ENCODE measurements at places on chromosomes 2 and 18. TPM values are rescaled to one million over a fixed set of nuclear protein-coding genes. Genes with fewer than 3 reads are reported as not detected.

SPEG gene
- 49.4 TPM for total RNA-seq

CFC1 gene
- total RNA-seq = 25.5 TPM

LINC00305 gene
- total RNA-seq = not detected

DNA sequence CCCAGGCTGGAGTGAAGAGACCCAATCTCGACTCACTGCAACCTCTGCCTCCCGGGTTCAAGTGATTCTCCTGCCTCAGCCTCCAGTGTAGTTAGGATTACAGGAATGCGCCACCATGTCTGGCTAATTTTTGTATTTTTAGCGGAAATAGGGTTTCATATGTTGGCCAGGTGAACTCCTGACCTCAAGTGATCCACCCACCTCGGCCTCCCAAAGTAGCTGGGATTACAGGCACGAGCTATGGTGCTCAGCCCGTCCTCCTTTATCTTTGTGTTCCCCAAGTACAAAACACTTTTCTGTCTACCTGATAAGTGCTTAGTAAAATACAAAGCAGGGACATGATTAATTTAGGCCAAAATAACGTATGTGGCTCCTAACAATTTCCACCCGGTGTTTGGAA lies 91.2 kb upstream of the STK17B start:
- H3K4me3 ChIP-seq = no peak overlapping the region
- H3K4me1 ChIP-seq = peaks cover 21% of the 10 kb centered on the region
- no peak overlapping the region for H3K27ac ChIP-seq

DNA sequence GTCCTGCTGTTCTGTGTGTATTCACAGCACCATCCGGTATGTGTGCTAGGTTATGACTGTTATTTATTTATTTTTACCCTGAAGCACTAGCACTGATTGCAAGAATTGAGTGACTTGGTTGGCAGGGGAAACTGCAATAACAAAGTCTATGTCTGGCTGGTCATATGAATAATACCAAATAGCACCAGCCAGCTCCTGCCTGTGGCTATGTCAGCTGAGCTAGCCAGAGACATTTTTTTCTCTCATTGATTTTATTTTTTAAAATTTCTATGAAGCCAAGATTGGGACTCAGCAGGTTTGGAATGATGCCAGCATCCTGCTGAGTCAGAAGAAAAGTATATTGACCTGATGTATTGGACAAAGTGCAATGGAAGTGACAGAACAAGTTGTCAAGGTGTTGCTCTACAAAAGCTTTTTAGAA lies 188.5 kb upstream of the CDH2 start:
- no peaks in the 10 kb centered on the region for H3K36me3 ChIP-seq
- no peaks in the 10 kb centered on the region for H3K27me3 ChIP-seq
- H3K27ac ChIP-seq = no peak overlapping the region
- H3K4me1 ChIP-seq = no peaks in the 10 kb centered on the region
- no peak for DNase-seq
- no peak overlapping the region for H3K4me3 ChIP-seq

TMEM247 gene
- not detected for total RNA-seq

- peaks cover 24% of the 10 kb centered on the region for H3K4me1 ChIP-seq
- H3K36me3 ChIP-seq = no peaks in the 10 kb centered on the region
- H3K4me3 ChIP-seq = no peak overlapping the region
- DNase-seq = no peak
- H3K27ac ChIP-seq = no peak overlapping the region
Measured at GRCh38 chr2:50018292-50018691, 864.0 kb upstream of the FSHR start.

DPP4 gene
- 55.9 TPM for total RNA-seq

C2orf92 gene
- 9.0 TPM for total RNA-seq

- H3K4me3 ChIP-seq = no peak overlapping the region
- DNase-seq = no peak
- no peak overlapping the region for H3K27ac ChIP-seq
- H3K27me3 ChIP-seq = no peaks in the 10 kb centered on the region
Measured at GRCh38 chr2:192151853-192152252, 42.9 kb downstream of the TMEFF2 start.

TCF7L1 gene
- 27.4 TPM for total RNA-seq

- no peak overlapping the region for H3K27ac ChIP-seq
- H3K4me1 ChIP-seq = no peaks in the 10 kb centered on the region
- DNase-seq = no peak
- H3K36me3 ChIP-seq = no peaks in the 10 kb centered on the region
- no peaks in the 10 kb centered on the region for H3K27me3 ChIP-seq
- H3K4me3 ChIP-seq = no peak overlapping the region
Measured at GRCh38 chr2:14303366-14304115, 329.0 kb upstream of the LRATD1 start.

FAM237A gene
- total RNA-seq = not detected

DNA sequence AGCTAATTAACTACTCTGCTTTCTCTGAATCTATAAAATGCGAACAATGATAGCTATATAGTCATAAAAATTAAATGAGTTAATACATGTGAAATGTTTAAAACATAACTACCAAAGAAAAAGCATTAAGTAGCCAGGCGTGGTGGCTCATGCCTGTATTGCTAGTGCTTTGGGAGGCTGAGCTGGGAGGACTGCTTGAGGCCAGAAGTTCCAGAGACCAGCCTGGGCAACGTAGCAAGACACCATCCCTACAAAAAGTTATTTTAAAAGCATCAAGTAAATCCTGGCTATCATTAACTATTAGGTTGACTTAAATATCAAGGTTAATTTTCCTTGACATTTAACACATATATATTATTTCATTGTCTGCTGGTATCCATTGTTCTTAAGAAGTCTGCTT lies 152.4 kb downstream of the NBAS start:
- no peak for DNase-seq
- H3K4me3 ChIP-seq = no peak overlapping the region
- H3K27ac ChIP-seq = no peak overlapping the region
- no peaks in the 10 kb centered on the region for H3K4me1 ChIP-seq

AKAIN1 gene
- total RNA-seq = 1.1 TPM

DNA sequence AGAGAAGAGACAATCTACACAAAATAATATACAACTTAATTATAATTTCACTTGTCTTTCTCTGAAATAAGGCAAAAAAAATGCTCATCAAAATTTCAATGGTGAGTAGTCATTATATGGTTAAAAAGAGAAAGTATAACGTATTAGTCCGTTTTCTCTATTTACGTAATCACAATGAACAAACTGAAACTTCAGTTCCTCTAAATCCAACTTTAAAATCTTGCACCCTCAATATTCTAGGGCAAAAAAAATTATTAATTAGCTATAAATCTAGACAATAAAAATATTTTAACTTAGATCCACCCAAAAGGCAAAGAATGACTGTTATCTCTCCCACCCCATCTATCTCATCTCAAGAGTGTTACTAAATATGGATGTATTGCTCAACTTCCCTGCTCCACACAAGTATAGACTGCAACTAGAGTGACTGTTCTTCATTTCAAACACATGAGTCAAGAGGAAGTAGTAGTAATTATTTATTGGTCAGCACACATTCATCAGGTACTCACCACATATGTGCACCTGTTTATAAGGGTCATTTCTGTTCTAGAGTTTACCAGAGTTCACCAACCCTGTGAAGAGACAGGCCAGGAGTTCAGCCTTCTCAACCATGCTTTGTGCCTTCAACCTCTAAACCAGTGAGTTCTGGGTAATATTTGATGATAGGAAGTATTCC lies 36.4 kb downstream of the STK39 start:
- H3K36me3 ChIP-seq = peaks cover 49% of the 10 kb centered on the region
- peak overlapping the region; percentile 77 for H3K27ac ChIP-seq
- H3K4me3 ChIP-seq = peak overlapping the region; percentile 30
- peaks cover 10% of the 10 kb centered on the region for H3K4me1 ChIP-seq

- no peaks in the 10 kb centered on the region for H3K36me3 ChIP-seq
- H3K4me1 ChIP-seq = peaks cover 24% of the 10 kb centered on the region
- no peak for DNase-seq
- no peaks in the 10 kb centered on the region for H3K27me3 ChIP-seq
- peak overlapping the region; percentile 37 for H3K27ac ChIP-seq
Measured at GRCh38 chr18:23114171-23114881, 21.0 kb upstream of the CABLES1 start.

GRCh38 chr2:182542501-182543258 lies 115.8 kb upstream of the PDE1A start:
- H3K36me3 ChIP-seq = no peaks in the 10 kb centered on the region
- H3K4me3 ChIP-seq = no peak overlapping the region

MC5R gene
- total RNA-seq = not detected

GRCh38 chr2:71531522-71532047 lies 78.2 kb downstream of the DYSF start:
- no peak overlapping the region for H3K4me3 ChIP-seq
- no peak for DNase-seq
- no peak overlapping the region for H3K27ac ChIP-seq
- peaks cover 14% of the 10 kb centered on the region for H3K27me3 ChIP-seq

DNA sequence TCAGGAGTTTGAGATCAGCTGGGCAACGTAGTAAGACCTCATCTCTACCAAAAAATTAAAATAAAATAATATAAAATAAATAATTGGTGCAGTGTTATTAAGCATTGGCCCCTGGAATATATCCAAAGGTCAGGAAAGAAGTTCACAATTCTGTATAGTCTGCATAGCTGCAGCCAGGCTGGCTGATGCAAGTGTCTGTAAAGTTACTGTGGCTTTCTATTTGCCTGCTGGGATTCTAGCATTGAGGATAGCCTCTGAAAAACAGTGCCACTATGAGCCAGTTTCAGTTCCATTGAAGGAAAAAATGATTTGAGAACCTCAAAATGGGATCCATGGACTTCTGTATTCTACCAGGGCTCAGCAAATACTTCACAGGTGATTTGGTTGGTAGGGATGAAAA lies 208.6 kb downstream of the PARD3B start:
- H3K4me1 ChIP-seq = no peaks in the 10 kb centered on the region
- no peaks in the 10 kb centered on the region for H3K27me3 ChIP-seq
- H3K4me3 ChIP-seq = no peak overlapping the region
- no peak overlapping the region for H3K27ac ChIP-seq
- no peaks in the 10 kb centered on the region for H3K36me3 ChIP-seq
- no peak for DNase-seq

DNA sequence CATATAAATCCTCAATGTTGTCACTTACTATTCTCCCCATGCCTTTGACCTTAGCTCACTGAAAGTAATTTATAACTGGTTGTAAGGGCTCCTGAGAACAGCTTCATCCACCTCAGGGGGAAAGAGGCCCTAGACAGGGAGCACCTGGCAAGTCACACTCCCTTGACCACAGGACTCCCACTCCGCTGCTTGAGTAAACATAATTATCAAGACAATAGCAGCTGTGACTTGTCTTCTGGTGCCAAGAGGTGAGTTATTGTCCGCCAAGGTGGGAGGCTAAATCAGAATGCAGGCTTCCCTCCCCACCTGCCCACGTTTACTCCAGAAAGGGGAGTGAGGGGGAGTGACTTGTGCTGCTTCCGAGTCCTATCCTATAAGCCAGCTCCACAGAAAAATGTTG lies 230.6 kb upstream of the LRATD1 start:
- no peaks in the 10 kb centered on the region for H3K36me3 ChIP-seq
- H3K4me3 ChIP-seq = no peak overlapping the region
- H3K27ac ChIP-seq = no peak overlapping the region
- DNase-seq = no peak

DNA sequence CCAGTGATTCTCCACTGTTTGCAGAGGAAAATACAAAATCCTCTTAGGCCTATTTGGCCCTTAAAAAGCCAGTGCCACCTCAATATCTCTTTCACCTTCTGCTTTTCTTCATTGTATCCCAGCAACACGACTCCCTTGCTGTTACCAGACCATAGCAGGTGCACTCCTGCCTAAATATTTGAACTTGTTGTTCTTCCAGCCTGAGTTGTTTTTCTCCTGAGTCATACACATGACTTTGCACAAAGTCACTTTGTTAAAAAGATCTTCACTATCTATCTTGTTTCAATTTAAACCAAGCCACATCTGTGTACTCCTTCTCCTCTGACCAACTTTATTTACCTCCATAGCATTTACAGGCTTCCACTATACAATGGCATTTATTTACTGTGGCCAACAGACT lies 103.6 kb downstream of the LRRTM4 start:
- H3K4me3 ChIP-seq = no peak overlapping the region
- H3K4me1 ChIP-seq = no peaks in the 10 kb centered on the region
- DNase-seq = no peak
- no peaks in the 10 kb centered on the region for H3K27me3 ChIP-seq
- H3K36me3 ChIP-seq = no peaks in the 10 kb centered on the region
- H3K27ac ChIP-seq = no peak overlapping the region

DNA sequence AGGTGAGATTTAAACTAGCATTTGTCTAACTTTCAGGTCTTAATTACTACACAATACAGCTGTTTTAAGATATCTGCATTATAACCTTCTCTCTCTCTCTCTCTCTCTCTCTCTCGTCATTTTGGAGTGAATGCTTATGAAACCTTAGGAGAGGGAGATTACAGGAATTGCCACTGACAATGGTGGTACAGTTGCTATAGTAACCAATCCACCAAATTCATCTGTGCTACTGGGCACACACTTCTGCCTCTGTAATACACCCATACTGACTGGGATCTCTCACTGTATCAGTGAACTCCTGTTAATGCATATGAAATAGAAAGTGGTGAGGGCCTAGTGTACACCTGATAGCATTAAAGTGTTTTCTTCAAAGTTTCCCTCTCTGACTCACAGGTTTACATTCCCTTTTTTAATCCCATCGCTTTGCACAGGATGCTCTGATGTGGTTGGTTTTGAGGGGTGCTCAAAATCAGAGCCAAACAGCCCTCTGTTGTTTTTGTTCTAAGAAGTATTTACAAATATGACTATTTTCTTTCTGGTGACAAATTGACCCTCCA lies 13.1 kb downstream of the KLHL14 start:
- H3K27ac ChIP-seq = no peak overlapping the region
- H3K36me3 ChIP-seq = no peaks in the 10 kb centered on the region
- no peak for DNase-seq
- H3K4me3 ChIP-seq = no peak overlapping the region

TOGARAM2 gene
- total RNA-seq = 1.6 TPM

PNPT1 gene
- total RNA-seq = 29.0 TPM

BOD1L2 gene
- not detected for total RNA-seq

DNA sequence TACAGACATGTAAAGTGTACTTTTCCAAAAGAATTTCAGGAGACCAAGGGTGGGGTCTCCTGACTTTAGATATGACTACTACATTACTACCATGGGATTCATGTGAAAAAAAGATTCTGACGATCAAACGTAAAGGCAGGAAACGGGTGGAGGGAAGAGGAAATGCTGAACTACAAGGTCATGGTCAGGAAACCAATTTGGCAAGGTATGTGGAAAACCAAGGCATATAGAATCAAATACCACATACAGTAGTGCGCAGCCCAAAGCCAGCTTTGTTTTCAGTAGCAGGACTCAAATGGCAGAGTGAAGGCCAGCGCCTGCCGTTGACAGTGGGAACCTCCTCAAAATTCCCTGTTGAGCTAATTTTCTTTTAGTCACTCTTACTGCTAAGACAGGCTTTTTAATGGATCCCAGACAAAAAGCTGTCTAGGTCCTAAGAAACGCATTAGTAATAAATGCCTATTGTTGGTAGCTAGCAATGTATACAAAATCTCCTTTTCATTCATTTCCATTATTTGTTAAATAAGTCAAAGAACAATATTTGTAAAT lies 57.6 kb upstream of the SERTAD2 start:
- no peak overlapping the region for H3K4me3 ChIP-seq
- H3K27me3 ChIP-seq = no peaks in the 10 kb centered on the region
- H3K27ac ChIP-seq = no peak overlapping the region
- H3K4me1 ChIP-seq = no peaks in the 10 kb centered on the region

REG3A gene
- 4.0 TPM for total RNA-seq

UGT1A5 gene
- not detected for total RNA-seq

ANKRD30B gene
- total RNA-seq = not detected
